ENCODE measurements at places on chromosomes 11 and 22.

DNA sequence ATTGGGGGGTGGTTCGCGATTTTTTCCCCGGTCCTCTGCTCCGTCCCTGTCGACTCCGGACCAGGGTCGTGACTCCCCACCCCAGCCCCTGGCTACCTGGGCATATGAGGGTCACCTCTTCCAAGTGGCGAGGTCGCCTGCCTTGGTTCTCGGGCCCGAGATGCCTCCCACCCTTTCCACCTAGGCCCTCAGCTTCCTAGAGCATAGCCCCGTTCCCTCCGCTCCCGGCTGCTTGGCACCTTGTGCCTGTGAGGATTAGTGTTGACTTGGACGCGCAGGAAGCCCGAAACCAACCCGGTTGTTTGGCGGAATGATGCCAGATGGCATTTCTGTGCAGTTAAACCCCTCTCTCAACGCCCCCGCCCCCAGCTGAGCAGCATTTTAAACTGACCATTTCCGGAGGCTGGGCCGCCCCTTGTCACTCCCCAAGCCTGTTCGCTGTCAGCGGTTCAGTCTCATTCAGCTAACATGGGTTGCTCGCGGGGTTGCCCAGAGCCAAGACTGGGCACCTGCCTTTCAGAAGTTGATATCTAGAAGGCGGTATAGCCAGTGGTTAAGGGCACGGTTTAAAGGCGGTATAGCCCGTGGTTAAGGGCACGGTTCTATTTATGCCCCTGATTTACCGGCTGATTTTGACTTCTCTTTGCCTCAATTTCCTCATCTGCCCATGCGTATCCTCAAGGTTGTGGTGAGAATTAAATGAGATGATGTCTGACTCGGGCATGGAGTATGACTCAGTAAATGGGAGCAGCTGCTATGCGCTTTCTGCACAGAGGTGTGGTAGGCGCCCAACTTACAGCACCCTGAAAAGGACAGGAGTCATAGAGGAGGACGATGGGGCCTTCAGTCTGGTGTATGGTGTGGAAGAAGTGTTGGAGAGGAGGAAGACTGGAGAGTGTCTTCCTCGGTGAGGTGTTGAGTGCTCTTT is 639 bp downstream of the INCENP start:
- DNase-seq, result peak; percentile 20

DNA sequence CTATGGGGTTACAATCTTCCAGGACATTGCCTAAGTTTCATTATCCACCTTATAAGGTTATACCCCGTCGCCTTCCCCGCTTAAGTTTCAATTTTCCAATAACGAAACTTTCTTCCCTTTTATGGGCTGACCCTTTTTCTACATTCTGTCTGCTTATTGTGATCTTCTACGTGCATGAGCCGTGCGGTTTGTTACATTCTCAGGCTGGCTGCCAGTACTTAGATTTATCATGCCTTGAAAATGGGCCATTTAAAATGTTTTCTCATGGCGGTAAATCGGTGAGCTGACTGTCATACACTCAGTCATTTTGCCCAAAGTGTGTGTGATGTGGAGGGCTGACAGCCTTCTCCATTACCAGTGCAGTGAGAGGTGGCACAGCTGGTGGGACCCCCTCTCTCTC is 23.3 kb downstream of the DGCR6L start:
- DNase-seq, result no peak

- DNase-seq, result no peak
Observed at GRCh38 chr22:42791721-42792452, 65.2 kb downstream of the ARFGAP3 start.

- DNase-seq, result no peak
Observed at GRCh38 chr11:83511646-83512045, 225.5 kb upstream of the CCDC90B start.

DNA sequence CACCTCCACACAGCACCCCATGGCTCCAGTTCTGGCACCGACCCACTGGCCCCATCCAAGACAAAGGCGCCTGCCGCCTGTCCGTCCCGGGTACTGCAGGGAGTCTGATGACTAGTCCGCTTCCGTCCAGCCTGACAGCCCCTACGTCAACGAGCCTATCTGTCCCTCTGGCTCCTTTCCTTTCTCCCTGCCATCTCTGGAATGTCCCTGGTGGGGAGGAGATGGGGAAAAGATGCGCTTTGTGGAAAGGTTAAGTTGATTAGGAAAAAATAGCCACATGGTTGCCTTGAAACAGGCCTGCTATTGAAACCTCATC is 10.4 kb downstream of the PDGFB start:
- DNase-seq, result no peak

- DNase-seq, result no peak
Observed at GRCh38 chr22:30273711-30274436, 7.2 kb upstream of the OSM start.

DNA sequence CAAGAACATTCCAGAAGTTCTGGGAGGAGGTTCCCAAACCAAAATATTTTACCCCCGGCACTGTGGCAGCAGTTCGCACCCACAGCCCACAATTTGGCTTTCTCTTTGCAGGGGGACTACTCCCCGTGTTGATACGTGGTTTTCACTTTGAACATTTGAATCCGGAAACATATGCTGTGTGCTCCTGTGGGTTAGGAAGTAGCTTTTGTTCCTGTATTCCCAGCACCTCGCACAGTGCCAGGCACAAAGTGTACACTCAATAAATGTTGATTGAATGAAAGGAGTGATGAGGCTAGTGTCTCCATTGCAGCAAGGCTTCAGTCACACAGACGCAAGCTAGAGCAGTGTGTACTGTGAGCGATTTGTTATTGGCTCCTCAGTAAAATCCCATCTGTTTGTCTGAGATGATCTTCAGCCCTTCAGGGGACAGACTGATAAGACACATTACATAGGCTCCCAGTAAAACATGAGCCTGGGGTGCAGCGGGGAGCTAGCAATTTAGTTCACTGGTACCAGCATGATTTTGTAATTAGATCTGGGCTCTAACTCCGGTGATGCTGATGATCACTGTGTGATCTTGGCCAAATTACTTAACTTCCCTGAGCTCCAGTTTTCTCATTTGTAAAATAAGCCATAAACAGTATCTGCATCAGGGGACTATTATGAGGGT is 2.2 kb downstream of the LAYN start:
- no peak for DNase-seq

DNA sequence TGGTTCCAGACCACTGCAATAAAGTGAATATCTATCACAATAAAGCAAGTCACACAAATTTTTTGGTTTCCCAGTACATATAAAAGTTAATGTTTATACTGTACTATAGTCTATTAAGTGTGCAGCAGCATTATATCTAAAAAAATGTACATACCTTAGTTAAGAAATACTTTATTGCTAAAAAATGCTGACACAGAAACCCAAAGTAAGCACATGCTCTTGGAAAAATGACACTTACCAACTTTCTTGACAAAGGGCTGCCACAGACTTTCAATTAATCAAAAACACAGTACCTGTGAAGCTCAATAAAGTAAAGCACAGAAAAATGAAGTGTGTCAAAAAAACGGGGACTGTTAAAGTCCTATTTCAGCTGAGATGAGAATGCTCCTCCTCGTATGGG is 16.9 kb downstream of the CABIN1 start:
- no peak for DNase-seq

DNA sequence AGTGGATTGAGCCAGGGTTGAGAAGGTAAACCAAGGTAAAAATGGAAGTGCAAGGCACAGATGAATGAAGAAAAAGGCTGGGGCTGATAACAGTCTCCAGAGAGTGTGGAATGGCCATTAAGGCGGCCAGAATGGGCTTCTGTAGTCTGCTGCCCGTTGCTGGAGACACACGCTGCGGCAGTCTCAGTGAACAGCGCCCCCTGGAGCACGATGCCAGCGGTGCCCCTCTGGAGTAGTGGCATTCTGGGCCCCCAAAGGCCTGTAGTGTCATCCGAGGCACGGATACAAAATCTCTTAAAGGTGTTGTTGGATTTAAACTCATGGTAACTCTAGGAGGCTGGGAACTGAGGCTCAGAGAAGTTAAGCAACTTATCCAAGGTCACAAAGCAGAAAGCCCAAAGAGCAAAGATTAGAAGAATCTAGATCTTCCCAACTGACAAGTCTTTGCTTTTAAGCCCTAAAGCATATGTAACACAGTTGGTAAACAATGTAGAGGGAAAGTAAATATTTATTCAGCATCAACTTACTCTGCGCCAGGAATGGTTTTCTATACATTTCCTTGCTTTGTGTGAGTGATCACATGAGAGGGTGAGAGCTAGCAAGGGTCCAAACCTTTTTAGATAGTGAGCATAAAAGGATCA is 18.2 kb downstream of the KCNJ1 start:
- no peak for DNase-seq

- peak; percentile 94 for DNase-seq
Observed at GRCh38 chr22:42933485-42934091, 76.5 kb upstream of the ARFGAP3 start.
